ENCODE measurements at places on chromosomes 13 and 19. TPM values are rescaled to one million over a fixed set of nuclear protein-coding genes. Genes with fewer than 3 reads are reported as not detected.

The RNF17 gene
- total RNA-seq = not detected

The TTC9B gene
- total RNA-seq = not detected

The CA11 gene
- total RNA-seq = 2.8 TPM

The TBC1D4 gene
- 81.0 TPM for total RNA-seq

The LGI4 gene
- total RNA-seq = not detected

The GZMM gene
- not detected for total RNA-seq

The FCER2 gene
- total RNA-seq = not detected

The LIN37 gene
- 11.3 TPM for total RNA-seq

The LGALS4 gene
- not detected for total RNA-seq

The KLF5 gene
- total RNA-seq = 1.9 TPM

The CABP5 gene
- total RNA-seq = not detected

The ZNF628 gene
- 9.0 TPM for total RNA-seq

All from endothelial cell of umbilical vein (primary cell).